LoVo (cell line): ENCODE measurements at places on chromosomes 7 and 10.

- no peak for DNase-seq
Measured at GRCh38 chr7:3103614-3104398, 60.1 kb upstream of the CARD11 start.

DNA sequence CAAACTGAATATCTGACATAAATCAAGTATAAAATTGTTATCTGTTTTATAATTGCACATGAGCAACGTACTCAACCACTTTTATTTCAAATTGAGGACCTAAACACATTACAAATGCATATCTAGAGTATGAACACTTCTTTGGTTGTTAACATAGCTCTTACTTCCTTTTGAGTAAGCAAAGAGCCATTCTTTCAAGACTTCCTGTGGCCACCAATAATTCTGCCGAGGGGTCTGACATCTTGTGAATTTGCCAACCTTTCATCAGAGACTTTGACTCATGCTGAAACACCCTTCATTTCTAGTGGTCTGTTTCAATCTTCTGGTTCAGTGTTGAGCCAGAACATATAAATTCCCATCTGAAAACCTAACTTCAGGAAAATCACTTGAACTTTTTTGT lies 59.4 kb downstream of the CDK14 start:
- no peak for DNase-seq

DNA sequence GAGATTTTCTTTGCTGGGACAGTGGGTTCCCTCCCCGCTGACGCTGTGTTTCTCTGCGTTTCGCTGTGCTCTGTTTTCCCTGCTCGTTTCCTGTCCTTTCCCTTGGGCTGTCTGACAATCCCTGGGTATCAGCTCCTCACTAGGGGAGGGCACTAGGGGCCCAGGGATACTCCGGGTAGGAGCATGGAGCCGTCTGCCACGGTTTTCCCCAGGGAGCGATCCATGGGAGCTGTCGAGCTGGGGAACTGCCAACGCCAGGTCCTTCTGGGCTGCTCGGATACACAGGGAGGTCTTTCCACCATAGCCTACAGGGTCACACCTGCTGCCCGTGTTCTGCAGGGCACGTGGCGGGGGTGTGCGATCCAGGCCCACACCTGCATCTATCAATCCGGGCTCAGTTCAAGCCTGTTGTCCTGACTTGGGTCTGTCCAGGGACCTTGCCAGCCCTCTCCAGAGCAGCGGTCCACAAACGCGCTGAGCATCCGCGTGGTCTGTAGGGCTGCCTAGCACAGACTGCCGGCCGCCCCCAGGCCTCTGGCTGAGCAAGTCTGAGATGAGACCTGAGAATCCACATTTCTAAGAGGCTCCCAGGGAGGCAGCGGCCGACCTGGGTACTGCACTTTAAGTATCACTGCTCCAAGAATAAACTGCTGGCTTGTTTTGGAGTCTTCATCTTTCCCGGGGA lies 263.1 kb downstream of the ELFN1 start:
- no peak for DNase-seq

DNA sequence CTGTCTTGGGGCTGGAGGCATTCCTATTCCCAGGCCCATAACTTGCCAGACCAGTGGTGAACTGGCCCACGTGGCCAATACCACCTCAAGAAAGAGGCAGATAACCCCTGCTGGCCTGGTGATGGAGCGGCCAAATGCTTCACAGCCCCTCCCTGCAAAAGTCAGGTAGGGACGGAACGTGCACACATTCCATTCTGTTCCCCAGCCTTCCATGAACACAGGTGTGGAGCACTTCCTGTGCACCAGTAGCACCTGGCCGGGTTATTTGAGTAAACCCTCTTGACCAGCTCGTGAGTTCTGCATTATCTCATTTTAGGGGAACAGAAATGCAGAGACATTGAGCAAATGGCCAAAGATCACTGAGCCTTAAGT lies 134.4 kb downstream of the SH3PXD2A start:
- no peak for DNase-seq

DNA sequence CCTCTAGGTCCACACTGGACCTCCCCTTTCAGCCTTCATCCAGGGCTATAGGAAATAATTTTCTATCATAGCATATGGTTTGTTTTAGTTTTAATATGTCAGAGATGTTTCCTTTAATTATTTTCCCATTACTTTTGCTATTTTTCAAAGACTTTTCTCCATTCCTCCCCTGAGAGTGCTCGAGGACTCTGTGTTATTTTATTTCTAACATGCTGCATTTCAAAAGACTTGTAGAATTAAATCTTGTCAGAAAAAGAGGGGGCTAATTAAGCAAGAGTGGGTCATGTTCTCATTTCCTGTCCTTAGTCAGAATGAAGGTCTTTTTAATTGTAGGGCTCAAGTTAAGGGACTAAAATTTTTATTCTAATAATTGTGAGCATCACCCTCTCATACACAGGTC lies 71.6 kb upstream of the CTTNBP2 start:
- DNase-seq: no peak

DNA sequence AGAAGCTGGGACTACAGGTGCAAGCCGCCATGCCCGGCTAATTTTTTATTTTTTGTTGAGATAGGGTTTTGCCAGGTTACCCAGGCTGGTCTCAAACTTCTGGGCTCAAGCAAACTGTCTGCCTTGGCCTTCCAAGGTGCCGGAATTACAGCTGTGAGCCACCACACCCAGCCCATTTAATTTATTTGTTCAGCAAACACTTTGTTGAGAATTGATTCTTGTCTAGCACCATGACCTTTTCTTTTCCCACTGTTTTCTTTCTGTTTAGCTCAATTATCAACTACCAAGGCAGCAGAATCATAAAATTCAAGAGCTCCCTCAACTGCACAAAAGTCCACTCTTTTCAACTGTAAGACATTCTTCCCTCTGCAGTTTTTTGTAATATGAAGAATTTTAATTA lies 47.8 kb upstream of the PARD3 start:
- DNase-seq: peak; percentile 20

DNA sequence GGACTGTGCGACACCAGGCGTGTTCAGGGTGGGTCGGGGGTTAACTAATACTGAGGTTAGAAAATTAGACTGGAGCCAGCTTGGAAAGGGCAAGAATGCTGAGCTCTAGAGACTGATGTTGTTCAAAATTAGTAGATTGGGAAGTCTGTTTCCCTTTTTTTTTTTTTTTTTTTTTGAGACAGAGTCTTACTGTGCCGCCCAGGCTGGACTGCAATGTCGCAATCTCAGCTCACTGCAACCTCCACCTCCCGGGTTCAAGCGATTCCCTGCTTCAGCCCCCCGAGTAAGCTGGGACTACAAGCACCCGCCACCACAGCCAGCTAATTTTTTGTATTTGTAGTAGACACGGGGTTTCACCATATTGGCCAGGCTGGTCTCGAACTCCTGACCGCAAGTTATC lies 2.7 kb upstream of the CPVL start:
- DNase-seq: no peak

DNA sequence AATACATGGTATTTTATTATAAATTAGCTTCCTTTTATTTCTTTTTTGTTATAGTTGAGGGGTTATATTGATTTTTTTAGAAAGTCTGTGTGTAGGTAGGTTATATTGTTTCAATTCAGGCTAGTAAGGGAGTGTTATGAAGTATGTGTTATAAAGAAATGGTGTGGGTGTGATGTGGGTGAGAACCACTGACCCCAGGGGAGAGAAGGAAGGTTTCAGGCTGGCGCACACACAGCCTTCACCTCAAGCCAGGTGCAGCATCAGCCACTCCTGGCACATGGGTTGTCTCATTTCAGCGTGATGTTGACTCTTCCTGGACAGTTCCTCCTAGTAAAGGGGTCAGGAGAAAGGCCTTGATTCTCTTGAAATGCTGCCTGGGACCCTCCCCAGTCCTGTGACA lies 291.3 kb downstream of the POU6F2 start:
- no peak for DNase-seq

DNA sequence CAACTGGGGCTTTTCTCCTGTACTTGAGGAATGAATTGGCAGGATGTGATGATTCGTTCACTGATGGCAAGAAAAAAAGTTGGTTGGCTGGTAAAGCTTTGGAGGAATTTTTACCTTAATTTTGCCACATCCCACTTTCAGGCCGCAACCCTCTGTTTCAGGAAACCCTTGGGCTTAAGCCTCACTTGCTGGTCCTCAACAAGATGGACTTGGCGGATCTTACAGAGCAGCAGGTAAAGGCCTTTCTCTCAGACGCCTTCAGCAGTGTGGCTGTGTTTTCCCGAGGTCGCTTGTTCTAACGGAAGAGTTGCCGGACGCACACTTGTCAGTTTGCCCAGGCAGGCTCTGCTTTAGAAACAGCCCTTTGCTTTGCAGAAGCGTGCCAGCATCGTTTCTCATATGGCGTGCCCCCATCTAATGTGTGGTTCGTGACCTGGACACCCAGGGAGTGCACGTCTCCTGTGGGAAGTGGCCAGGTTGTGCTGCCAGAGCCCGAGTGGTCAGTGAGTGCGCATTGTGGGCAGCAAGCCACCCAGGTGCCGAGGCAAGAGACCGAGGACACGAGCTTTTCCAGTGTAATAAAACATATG lies 2.2 kb downstream of the MTG1 start:
- DNase-seq: no peak

- no peak for DNase-seq
Measured at GRCh38 chr10:17609523-17610079, 7.6 kb downstream of the HACD1 start.

- no peak for DNase-seq
Measured at GRCh38 chr7:42235741-42236161, 1.3 kb downstream of the GLI3 start.

GRCh38 chr10:107103174-107104025 lies 61.1 kb downstream of the SORCS1 start:
- DNase-seq: no peak

- DNase-seq: no peak
Measured at GRCh38 chr7:129702316-129702715, 90.8 kb downstream of the NRF1 start.

- DNase-seq: no peak
Measured at GRCh38 chr10:117946525-117947070, 100.1 kb downstream of the RAB11FIP2 start.

DNA sequence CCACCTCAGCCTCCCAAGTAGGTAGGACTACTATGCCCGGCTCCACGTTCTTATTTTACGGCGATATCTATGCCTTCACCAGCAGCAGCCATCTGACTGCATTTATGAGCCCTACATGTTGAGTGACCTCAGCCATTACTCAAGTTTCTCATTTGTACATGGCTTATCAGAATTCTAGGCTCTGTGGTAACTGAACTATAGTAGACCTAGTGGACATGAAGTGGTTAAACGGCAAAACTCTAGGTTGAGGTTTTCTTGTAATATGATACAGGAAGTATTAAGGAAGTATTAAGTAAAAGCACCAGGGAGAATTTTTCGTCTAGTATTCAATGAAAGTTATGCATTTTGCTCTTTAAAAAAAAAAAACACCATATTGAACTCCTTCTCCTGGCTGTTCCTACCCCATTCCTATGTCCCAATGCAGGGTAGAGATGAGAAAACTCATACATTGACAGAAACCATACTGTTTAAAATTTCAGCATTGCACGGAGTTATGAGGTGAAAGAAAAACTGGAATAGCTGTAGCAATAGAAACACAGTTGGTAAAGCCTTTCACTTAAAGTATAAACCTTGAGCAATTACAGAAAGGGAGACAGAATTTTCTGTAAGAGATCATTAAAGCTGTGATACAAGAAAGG lies 39.8 kb upstream of the EPC1 start:
- no peak for DNase-seq

DNA sequence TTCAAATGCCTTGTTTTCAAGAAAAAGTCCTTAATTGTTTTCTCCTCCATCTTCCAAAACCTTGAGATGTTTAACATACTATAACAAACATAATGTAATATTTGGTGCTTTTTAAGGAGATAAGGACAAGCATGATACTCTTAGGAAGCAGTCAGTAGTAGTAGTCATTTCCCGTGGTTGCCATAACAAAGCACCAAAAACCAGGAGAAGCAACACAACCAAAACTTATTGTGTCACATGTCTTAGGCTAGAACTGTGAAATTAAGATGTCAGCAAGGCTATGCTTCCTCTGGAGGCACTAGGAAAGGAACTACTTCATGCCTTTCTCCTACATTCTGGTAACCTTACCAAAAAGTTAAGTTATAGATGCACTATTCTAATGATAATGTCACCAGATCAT lies 106.8 kb downstream of the MBL2 start:
- DNase-seq: no peak

GRCh38 chr10:38047666-38048065 lies 37.2 kb downstream of the ZNF33A start:
- no peak for DNase-seq

DNA sequence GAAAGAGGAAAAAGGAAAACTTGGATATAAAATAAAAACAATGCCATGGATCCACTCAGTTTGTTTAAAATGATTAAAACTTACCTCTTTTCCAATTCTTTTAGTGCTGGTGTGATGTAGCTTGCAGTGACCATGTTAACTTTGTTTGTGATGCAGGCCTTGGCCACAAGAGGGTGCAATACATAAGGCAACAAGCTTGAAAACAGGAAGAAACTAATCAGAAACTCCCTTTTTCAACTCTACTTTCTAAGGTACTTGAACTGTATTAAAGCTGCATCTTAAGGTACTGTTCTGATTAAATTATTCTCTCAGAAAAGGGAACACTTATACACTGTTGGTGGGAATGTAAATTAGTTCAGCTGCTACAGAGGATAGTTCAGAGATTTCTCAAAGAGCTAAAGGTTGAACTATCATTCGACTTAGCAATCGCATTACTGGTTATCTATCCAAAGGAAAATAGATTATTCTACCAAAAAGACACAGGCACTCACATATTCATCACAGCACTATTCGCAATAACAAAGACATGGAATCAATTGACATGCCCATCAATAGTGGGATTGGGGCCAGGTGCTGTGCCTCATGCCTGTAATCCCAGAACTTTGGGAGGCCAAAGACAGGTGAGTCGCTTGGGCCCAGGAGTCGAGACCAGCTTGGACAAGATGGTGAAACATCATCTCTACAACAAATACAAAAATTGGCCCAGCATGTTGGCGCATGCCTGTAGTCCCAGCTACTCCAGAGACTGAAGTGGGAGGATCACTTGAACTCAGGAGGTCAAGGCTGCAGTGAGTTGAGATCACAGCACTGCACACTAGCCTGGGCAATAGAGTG lies 50.9 kb downstream of the AASS start:
- peak; percentile 79 for DNase-seq

- DNase-seq: no peak
Measured at GRCh38 chr7:8114175-8114574, 145.6 kb downstream of the GLCCI1 start.

DNA sequence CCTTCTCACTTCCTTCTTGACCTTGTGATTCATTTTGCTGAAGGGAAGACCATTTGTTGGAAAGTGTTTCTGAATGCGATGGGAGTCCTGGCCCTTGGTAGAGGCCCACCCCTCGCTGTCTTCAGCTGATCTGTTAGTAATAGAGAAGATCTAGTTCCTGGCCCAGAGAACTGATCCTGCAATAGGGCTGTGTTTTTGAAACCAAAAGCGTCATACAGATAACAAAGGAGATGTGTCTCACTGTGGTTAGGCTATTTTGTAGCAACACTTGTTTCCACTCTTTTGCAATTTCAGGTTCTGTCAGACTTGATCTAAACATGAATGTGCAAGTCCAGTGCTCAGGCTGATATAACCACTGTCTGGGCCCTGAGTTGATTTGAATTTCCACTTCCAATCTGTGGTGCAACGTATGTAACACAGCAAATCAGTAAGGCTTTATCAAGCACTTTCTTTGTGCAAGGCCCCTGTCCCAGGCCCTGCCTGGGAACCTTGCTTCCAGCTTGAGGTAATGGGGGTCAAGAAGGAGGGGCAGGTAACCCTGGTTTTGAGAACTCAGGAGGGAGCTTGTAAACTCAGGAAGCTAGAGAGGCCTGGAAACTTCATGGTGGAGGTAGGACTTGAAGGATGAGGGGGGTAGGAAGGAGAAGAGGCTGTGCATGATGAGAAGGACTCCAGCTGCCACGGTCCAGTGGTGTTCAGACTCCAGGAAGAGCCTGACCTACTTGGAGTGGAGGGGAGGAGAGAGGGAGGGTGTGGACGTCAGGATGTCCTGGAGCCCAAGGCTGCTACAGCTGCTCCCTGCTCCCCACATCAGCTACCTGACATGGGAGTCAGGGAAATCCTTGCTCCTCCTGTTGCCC lies 42.2 kb upstream of the SRGN start:
- no peak for DNase-seq
